ENCODE measurements at places on chromosomes 13 and 19.
A peak's percentile ranks its signal among the peaks of the same experiment; 100 is the strongest.

DNA sequence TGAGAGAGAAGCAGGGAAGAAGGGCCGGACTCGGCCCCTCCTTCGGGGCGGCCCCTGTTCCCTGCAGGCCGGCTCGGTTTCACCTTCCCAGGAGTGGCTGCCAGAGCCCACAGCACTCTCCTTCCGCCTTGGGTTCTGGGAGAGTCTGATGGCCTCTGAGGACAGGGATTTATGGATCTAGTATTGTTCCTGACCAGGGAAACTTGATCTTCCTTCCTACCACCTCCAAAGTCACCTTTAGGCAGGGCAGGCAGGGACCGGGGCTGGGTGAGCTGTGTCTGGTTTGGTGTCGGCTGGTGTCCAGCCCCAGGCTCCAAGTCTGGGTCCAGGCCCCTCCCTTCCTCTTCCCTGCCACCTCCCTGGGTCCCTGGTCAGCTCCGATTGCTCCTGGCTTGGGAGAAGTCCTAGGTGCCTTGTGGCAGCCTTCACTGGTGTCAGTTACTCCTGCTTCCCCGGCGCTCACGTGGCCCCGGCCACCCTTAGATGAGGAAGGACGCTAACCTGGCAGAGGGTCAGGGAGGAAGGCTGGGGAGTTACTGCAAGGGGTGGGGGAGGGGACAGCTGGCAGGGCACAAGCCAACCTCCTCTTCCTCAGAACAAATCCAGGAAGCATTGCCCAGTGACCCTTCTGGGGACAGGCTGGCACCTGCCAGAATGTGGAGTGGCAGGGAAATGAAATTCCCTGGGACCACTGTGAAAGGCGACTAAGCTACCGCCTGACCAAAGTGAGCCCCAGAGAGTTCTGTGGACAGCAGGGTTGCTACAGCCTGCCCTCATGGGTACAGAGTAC, 18.8 kb downstream of the RFX1 start:
- DNase-seq: no peak

GRCh38 chr13:25249001-25249543, 38.2 kb downstream of the MTMR6 start:
- DNase-seq: no peak

DNA sequence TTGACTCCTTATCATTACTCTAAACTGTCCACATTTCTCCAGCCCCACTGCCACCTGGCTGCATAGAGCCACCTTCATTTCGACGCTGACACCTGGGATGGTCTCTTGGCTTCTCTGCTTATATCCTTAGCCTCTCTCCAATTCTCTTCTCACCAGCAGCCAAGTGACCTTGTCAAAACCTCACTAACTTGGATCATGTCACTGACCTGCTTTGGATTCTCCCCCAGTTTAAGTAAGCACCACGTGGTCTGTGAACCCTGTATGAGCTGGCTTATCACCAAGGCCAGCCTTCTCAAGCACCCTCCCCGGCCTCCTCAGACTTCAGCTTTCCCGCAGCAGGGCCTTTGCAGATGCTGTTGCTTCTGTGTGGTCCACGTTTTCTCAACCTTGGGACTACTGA, 12.3 kb upstream of the GGACT start:
- DNase-seq: no peak

- DNase-seq: no peak
Observed at GRCh38 chr13:112997188-112998130, 28.4 kb downstream of the MCF2L start.

- DNase-seq: no peak
Observed at GRCh38 chr19:21092109-21092508, 10.1 kb downstream of the ZNF714 start.

GRCh38 chr19:10004617-10005016, 5.7 kb downstream of the COL5A3 start:
- DNase-seq: no peak

DNA sequence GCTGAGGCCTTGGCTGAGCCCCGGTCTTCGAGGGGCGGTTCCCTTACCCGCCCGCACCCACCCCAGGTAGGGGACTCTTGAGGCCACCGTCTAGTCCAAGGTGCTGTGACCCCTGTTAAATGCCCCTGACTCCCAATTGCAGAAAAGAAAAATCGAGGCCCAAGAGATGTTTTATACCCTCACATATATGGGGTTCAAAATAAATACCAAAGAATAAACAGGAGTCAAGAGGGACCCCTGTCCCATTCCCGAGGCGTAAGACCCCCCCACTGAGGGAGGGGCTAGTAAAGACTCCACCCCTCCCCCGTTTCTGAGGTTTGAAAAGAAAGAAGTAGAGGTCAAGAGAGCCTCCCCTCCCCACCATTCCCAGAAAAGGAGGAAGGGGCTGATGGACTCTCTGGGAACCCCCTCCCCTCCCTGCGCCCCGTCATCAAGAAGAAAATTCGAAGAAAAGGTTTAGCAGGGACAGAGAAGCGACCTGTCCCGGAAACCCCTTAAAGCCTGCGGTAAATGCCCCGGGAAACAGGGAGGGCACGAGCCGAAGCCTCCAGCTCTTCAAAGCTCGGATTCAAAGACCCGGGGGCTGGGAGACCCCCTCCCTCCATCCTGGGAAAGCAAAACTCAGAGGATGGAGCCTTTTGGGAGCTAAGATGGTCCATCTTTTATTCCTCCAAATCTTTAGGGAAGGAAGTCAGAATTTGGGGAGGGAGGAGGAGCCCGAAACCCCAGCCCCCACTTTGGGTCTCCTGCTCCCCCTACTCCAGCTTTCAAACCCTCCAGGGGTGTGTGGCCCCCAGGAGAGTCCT, 755 bp upstream of the RAB3A start:
- peak; percentile 57 for DNase-seq

DNA sequence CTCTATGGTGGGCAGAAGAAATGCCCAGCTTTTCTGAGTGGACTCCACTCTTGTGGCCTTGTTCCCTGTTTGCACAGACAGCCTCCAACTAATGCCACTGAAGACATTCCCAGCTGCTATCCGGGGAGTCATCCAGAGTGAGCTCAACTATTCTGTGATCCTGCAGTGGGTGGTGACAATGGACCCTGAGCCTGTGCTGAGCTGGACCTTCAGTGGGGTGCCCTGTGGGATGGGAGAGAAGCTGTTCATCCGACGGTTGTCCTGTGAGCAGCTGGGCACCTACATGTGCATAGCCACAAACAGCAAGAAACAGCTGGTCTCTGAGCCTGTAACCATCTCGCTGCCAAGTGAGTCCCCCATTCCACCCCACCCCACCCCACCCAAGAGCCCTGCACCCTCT, 10.3 kb downstream of the IGSF23 start:
- DNase-seq: no peak

DNA sequence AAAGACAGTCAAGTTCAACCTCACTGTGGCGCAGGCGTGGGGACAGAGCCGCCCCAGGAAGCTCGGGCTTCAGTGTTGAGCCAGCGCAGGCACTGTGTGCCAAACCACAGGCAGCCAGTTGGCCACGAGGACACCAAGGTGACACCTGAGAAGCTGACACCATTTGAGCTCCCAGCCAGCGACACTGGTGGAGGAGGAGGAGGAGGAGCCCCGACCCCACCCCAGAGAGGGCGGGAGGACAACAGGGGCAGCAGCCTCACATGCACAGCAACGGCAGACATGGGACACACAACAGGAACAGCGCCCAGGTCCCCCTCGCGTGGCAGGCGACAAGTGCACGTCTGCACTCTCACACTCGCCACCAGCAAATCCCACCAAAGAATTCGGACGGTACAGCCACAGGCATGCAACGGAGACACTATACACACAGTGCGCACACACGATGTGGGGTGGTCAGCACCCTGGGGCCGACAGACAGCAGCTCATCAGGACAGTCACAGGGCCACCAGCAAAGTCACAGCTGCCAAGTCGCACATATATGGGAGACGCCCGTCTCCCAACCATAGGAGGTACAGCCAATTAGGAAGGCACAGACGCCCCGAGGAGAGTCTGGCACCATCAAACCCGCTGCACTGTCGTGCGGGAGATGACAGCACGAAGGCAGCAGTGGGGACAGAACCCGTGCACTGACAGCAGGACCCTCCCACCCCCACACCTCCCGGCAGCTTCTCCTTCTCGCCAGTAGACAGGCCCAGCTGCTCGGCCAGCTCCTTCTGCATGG, 3.4 kb downstream of the EIF3G start:
- no peak for DNase-seq

- DNase-seq: no peak
Observed at GRCh38 chr19:30168760-30169159, 203.4 kb upstream of the ZNF536 start.

DNA sequence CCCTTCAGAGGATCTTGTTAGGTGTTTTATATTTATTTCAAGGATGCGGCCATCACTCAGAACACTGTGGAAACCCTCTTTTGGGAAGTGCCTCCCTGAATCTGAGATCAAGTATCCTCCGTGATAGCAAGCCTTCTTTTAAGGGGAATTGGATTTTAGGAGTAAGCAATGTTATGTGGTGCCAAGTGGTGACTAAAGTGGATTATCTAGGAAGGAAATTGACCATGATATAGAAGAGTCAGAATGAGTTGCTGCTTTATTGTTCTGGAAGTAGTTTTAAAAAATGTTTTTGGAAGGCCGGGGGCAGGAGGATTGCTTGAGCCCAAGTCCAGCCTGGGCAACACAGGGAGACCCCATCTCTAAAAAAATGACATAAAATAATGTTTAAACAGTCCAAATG, 6.7 kb downstream of the ERCC5 start:
- no peak for DNase-seq

- DNase-seq: no peak
Observed at GRCh38 chr13:79349011-79349410, 57.0 kb downstream of the RBM26 start.

DNA sequence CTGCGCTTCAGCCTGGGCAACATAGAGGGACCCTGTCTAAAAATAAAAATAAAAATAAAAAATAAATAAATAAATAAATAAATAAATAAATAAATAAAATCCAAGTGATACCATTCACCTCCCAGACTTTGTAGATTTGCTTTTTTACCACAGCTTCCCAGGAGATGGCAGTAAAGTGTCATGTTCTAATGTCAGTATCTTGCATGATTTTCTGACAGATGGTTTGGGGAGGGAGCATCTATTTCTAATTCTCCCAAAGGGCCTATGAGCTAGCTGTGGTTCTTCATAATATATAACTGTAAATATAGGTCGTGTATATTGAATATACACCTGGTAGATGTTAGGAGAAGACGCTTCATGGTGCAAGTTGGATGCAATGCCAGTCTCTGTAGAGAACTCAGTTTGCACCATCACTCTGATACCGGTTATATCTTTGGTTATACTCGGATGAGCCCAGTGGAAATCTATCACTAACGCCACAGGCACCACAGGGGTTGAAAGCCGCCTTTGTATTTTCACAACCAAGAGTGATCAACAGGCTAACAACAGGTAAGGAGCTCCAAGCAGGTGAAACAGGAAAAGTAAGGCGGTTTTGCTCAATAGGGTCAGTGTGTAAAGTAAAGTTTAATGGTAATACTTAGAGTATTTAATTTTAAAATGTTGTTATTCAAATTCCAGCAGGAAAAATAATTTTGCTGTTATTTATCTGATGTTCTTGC, 13.9 kb downstream of the APLP1 start:
- peak; percentile 37 for DNase-seq

GRCh38 chr13:25422153-25422552, 50.4 kb downstream of the ATP8A2 start:
- DNase-seq: no peak

- DNase-seq: no peak
Observed at GRCh38 chr19:1225440-1226226, 12.2 kb downstream of the CBARP start.

DNA sequence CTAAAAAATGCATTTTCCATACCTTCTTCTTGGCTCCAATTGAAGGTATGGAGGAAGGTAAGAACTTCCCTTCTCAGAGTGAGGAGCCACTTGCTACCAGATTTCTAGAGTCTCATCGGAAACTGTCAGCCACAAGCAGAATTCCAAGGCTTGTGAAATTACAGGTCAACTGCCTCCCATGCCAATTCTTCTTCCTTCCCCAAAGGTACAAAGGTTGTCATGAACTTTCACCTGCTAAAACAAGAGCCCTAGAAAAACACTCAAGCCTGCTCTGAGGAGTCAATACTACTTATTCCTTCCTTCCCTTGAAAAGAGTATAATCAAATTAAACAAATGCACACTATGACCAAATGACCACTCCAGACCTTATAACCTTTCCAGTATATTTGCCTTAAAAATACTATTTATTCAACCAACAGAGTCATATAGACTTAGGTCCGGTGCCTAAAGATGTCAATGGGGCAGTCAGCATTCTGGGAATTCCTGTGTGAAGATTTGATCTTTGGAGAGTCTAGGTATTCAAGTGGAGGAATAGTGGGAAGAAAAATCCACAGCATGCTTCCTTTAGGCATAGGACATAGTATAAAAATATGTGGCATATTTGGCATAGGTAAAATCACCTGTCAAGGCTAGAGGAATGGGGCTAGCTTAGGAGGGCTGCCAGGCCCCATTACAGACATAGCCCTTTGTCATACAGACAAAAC, 539.3 kb downstream of the LIG4 start:
- no peak for DNase-seq

DNA sequence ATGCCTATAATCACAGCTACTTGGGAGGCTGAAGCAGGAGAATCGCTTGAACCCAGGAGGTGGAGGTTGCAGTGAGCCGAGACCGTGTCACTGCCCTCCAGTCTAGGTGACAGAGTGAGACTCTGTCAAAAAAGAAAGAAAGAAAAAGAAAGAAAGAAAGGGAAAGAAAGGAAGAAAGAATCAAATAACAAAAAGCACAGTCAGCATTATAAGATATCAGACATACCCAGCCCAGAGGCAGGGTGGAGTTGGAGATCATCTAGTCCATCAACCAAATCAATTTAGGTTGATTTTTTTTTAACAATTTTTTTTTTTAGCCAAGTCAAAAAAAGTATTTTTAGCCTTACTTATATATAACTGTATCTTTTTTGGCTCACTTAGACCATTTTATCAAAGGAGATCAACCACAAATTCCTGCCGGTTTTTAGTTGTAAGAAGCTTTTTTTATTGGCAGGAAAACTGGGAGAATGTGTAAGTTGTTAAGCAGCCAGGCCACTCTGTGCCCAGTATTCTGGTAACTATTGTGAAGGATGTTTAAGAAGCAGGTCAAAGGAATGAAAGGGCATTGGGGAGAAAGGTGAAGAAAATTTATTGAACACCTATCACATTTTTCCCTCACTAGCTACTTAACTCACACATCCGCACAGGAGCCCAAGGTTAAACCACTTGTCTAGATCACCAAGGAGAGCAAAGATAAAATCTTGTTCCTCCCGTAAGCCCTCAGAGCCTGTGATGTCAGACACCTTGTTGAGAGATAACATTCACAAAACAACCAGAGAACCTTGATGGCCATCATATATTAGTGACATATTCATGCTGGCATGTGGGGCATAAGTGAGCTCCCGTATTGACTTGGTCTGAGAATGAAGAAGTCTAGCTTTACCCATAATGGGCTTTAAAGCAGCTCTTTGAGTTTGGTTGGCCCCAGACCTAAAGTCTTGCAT, 91.8 kb downstream of the COL4A2 start:
- DNase-seq: no peak
